Activated CD4-positive, alpha-beta T cell treated with anti-CD3 and anti-CD28 coated beads, Interleukin-2, amount 50 U/mL, for 24 hours (primary cell): ENCODE measurements at places on chromosomes 2 and 18.

- DNase-seq, result peak; percentile 81
Measured at GRCh38 chr18:79395761-79396404, at the start of gene NFATC1. Gene NFATC1, plus strand, starts transcription at chr18:79395930. Its CDS starts 295 bp downstream, at chr18:79396225.

- peak; percentile 75 for DNase-seq
Measured at GRCh38 chr2:42827647-42828486, 35.5 kb upstream of the HAAO start.

DNA sequence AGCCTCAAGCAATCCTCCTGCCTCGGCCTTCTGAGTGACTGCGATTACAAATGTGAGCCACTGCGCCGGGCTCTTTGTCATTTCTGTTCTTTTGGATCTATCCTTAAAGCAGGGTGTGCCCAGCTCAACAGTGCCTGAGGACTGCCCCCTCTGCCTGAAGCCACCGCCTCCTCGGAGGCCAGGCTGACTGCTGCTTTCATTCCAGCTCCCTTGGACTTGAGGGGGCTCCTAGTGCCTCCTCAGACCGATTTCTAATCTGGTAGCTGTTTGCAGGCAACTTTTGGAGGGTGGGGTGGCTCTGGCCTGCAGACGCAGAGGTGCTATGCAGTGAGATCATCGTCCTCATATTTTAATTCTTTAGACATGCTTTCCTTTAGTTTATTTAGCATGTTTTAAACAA lies 35.9 kb upstream of the KLF11 start:
- DNase-seq, result no peak

DNA sequence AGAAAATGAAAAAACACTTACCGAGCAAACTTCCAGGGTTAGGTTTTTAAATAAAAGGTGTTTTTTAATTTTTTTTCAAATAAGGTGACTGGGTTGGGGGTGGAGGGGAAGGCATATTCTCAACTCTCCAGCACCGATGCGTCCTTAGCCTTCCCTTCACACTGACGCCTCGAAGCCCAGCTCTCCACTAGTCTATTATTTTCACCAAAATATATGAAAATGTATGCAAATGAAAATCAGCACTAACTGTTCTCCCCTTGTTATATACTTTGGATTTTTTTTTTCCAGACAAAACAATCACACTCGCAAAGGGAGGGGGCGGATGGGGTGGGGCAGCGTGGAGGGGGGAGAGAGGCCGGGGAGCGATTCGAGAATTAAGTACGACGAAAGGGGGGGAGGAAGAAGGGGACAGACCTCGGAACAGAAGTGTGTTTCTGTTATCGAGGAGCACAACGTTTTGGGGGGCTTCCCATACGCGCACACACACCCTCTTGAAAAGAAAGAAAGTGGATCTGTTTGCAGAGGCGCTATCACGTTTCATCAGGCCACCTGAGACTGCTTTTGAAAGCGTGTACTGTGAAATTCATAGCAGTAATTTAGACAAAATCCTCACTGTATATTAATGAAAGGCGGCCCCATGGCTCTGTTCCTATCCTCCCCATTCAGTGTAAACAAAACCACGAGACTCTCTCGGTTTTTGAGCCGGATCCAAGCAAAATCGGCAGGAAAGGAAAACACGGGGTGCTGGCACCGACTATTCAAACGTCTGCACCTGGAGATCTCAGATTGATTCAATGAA lies 2.4 kb upstream of the POU3F3 start:
- no peak for DNase-seq

DNA sequence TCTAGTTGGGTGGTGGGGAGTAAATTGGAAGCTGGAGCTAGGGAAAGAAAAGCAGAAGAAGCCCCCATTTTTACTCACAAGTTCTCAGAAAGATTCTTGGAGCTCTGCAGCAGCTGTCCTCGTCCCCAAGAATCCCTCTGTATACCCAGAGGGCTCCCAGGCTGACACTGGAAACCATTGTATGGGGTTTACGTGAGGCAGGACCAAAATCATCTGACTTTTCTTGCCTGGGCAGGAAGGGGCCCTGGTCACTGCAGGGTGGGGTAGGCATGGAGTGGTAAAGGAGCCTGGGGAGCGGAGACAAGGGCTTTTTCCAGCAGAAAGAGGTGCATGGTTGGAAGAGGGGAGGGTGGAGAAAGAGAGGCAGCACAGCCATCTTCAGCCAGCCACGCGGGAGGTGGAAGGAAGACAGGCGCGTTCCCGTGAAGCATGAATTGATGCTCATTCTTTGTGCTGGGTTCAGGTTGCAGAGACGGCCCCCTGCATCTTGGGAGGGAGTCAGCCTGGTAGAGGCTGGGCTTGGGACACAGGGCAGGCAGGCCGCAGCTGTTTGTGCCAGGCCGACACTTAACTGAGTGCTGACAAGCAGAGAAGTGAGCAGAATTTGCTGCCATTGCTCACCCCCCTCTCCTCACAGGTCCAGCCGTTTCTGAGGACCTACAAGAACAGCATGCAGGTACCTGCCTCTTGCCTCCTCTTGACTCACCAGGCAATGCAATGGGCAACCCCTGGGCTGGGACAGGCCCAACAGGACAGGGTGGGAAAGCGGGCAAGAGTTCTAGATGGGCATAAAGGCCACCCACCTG lies 94.8 kb downstream of the PLB1 start:
- DNase-seq, result no peak
